ENCODE measurements at places on chromosomes 16 and 17.

DNA sequence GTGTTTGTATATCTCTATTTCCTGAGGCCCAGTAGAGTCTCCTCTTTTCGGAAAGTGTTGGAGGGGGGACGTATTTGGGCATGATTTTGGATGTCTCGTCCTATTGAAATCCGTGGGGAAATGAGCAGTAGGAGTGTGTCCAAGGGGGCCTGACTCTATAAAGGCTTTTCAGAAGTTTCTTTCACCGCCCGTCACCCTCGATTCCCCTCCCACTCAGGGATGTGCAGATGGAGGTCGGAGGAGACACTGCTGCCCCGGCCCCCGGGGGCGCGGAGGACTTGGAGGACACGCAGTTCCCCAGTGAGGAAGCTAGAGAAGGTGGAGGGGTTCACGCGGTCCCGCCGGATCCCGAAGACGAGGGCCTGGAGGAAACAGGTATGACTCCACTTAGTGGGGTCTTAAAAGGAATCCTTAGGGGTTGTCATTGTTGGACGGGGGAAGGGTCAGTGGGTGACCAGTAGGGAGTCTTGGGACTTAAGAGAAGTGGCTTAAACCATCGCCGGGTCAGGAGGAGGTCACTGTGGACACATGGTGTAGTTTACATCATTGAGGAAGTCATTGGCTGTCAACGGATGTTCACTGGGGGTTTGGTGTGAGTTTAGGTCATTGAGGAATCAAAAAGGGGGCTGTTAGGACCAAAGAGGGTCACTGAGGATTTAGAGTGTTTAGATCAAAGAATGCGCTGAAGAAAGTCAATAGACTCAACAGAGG lies 424 bp downstream of the MON1B start:
- peak; percentile 37 for DNase-seq

DNA sequence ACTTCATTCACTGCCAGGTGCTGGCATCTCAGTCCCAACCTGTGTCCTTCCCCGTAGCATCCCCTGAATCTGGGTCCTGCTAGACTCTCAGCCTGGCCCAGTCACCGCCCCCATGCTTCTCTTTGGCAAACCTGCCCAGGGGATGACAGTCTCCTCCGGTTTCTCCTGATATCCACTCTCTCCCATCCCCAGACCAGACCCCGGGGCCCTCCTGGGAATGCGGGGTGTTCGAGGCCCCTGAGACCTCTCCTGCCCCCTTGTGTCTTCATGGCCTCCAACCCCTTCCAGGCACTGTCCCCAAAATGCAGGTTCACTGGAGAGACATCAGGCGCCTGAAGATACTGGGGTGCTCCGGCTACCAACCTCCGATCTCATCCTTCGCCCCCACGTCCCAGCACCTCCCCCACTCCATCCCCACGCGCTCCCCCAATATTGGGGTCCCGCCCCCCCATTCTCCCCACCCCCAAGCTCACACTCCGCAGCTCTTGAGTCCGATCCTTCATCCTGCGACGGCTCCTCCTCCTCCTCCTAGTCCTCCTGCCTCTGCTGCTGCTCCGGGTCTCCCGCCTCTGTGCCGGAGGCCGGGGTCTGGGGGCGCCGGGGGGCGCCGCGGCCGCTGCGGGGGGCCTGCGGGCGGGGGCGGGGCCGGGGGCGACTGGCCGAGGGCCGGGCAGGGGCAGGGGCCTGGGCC lies 399 bp downstream of the STX1B start:
- peak; percentile 38 for DNase-seq

GRCh38 chr16:88073201-88073721 lies 122.0 kb downstream of the BANP start:
- DNase-seq = no peak

DNA sequence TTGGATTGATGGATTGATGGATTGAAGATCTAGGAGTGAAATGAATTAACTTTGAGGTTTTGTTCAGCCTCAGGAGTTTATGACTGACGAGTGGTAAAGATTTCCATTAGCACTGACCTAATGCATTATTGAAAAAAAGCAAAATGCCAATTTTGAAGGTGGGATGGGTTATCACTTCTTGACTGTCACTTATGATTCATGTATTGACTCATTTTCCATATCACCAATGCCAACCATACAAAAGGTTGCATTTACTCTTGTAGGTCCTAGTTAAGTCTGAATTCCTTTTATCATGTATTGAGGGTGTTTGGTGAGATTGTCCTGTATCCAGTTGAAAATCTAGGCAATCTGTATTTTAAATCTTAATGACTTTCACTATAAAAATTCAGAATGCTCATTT lies 57.6 kb downstream of the KNOP1 start:
- DNase-seq = no peak

DNA sequence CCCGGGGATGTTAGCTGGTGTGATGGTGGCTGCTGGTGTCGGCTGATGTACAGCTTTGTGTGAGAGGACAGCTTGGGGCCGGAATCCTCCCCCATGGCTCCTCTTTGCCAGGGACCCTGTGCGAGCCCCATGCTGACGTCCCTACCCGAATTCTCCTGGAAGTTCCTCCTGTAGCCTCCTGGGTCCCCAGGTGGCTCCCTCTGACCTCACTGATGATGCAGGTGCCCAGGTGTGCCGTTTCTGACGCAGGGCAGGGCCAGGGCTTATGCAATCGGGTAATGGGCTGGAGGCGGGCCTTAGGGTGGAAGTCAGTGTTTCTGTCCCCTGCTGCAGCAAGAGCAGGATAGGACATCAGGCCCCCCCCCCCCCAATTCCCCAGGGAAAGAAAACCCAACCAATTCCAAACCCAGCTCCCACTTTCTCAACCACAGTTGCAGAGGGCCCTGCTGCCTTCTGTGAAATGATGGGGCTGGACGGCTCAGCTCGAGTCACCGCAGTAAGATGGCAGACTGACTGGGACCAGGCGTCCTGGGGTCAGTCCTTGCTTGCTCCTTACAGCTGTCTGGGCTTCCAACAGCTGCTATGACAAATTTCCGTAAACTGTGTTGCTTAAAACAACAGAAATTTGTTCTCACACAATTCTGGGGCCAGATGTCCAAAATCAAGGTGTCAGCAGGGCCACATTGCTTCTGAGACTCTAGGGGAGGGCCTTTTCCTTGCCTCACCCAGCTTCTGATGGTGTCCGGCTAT lies 139.0 kb upstream of the PLCG2 start:
- no peak for DNase-seq

DNA sequence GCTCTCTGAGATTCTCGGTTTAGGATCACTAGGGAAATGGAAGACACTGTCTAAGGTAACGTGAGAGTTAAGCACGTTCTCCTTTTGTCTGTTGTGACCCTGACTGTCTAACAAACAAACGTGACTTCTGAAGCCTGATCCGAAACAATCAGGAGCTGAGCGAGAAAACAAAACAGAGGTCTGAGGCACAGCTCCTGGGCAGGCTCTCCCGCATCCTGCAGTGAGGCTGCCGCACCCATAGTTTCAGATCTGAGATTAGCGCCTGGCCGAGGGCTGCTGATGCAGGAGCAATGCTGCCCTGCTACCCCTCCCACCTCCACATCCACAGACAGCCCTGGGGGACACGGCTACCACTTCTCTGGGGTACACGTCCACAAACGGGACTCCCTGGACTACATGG lies 46.7 kb downstream of the RNF157 start:
- peak; percentile 48 for DNase-seq
